ENCODE measurements at places on chromosomes 1 and 21.

DNA sequence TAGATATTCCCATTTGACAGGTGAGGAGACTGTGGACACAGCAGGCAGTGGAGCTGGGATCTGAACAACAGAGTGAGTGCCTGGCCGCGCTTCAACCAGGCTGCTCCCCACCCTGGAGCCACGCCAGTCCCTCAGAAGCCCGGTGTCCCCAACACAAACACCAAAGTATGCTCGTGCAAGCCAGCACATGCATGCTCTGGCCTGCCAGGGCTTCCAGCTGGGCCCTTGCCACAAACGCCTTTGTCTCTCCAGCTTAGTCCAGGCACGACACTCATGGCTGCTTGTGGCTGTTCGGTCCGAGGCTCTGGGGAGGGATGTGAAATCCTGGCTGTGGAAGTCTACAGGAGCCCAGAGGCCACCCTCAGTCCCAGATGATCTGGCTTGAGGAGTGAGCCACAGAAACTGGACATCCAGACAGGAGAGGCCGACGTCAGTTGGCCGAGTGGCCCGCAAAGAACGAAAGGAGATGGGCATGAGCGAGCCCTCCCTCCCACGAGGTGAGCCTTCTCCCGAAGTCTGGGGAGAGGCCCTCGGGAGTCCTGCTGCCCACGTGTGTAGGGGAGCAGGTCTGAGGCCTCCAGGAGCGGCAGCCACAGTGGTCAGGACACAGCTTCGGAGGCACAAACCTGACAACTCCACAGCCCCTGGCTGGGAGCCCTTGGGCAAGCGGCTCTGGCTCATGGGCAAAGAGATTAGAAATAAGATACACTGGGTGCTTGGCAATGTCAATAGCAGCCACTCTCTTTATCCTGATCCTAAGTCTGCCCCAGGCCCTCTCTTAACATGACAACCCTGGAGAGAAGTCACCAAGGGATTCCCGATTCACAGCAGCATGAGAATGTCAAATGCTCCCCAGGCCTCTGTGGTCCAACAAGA lies 117.1 kb upstream of the IFFO2 start:
- no peak for DNase-seq

GRCh38 chr1:200741551-200742207 lies 3.0 kb downstream of the CAMSAP2 start:
- DNase-seq, result no peak

DNA sequence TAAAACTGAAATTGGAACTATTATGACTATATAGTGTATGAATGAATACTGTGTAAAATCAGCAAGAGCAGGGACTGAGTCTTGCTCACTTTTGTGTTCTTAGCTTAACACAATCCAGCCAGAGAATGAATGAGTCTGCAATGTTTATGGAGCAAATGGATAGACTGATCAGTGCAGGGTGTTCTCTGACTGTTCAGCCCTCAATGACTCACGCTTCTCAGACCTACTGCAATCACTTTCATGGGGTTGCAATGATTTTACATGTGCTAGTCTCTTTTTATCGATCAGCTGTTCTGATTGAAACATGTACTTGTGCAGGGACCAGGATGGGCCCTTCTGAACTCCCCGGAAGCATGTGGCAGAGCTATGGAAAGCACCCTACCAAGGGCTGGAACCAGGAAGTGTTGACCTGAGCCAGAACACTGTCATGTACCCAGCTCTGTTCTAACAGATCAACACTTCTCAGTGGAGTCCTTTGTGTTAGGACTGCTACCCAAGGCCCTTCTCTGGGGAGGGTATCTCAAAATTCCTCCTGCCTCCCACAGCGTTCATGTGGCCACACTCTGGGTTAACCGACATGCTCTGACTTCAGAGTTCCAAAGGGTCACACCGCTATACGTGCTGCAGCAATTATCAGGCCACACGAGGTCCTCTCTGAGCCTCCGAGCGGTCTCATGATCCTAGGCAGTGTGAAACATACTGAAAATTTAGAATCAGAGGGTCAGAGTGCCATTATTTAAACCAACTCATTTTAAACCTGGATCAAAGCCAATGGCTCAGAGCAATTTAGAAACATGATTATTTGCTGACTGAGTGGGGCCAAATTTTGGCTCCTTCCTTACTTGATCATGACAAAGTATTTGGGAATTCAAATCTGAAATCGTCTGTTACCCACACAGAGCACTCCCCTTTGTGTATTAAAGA lies 35.2 kb downstream of the GRIK1 start:
- DNase-seq, result no peak

GRCh38 chr21:18655931-18656330 lies 252.3 kb upstream of the TMPRSS15 start:
- DNase-seq, result no peak

- DNase-seq, result no peak
These were observed 5.4 kb upstream of the ZBTB8A start for GRCh38 chr1:32533792-32534327.

DNA sequence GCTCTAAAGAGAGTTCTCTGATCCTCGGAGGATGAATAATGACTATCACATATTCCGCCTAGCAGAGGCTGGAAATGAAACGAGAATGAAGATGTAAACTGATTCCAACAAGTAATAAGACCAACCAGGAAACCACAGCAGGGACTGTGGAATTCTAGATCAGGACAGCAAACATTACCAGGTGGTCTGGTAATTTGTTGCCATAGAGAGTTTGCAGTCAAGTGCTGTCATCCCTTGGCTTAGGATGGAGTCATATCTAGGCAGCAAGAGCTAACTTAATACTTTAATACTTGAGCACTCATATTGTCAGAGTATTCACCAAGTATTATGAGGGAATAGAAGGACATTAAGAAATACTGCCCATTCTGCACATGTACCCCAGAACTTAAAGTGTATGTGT lies 45.1 kb upstream of the MUTYH start:
- no peak for DNase-seq

- DNase-seq, result no peak
These were observed 8.1 kb upstream of the SLX9 start for GRCh38 chr21:44931501-44932407.

- no peak for DNase-seq
These were observed at the start of gene PDE4B for GRCh38 chr1:65792669-65793358. PDE4B (plus strand) TSS chr1:65792895.
